ENCODE measurements at places on chromosomes 6 and 20.

GRCh38 chr6:155165029-155165710 lies 98.6 kb upstream of the CLDN20 start:
- DNase-seq, result no peak

GRCh38 chr20:19465536-19465935 lies 253.1 kb downstream of the SLC24A3 start:
- DNase-seq, result no peak

DNA sequence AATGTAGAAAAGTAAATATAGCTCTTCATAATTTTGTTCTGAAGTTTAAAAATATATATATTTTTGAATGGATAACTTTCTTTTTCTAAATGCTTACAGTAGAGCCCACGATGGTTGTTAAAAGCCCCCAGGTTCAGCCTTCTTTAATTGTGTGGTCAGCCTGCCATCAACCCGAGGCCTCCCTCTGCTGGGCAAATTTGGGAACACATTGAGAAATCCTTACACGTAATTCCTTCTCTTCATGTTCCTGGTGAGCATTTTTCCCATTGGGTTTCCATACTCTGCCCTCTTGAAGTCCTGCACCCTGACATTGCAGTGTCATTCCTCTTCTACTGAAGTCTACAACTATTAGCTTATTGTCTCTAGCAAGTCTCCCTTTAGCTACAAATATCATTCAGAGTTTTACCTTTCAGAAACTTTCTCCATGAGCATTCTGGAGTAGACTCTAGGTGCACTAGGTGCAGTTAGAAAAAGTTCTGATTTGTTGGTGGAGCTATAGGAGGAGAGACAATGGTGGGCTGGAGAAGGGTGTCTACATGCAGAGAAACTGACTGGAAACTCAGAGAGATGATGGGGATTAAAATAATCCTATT lies 40.6 kb downstream of the TRIM38 start:
- peak; percentile 26 for DNase-seq

GRCh38 chr6:122752459-122752858 lies 27.1 kb upstream of the FABP7 start:
- DNase-seq, result no peak

- DNase-seq, result no peak
Observed at GRCh38 chr20:12152996-12153395, 235.3 kb downstream of the BTBD3 start.

GRCh38 chr6:159074120-159074684 lies 29.4 kb upstream of the TAGAP start:
- DNase-seq, result peak; percentile 26

GRCh38 chr6:130760006-130760405 lies 67.2 kb upstream of the SMLR1 start:
- DNase-seq, result no peak

GRCh38 chr6:30615958-30616810 lies 859 bp downstream of the PPP1R10 start:
- no peak for DNase-seq

- no peak for DNase-seq
Observed at GRCh38 chr6:37897818-37898515, 78.4 kb downstream of the ZFAND3 start.

GRCh38 chr20:9837634-9838033 lies 1.2 kb downstream of the PAK5 start:
- no peak for DNase-seq

DNA sequence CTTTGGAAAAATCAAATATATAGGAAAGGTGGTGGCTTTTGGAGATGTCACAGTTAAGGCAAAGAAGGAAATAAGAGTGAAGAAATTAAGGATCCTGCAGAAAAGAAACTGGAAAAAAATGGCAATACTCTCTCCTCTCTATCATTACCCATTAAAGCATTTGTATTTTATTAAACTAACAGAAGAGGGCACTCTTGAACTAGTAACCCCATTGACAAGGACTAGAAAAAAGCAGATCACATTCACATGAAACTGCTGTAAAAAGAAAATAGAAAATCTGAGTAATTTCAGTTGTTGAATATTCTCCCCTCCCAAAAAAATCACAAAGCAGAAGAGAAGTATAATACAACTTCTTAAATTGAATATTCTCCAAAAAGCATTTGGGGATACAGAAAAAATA lies 104.1 kb upstream of the SLC35B3 start:
- DNase-seq, result peak; percentile 8

- DNase-seq, result no peak
Observed at GRCh38 chr20:17969278-17969883, 563 bp downstream of the MGME1 start.

DNA sequence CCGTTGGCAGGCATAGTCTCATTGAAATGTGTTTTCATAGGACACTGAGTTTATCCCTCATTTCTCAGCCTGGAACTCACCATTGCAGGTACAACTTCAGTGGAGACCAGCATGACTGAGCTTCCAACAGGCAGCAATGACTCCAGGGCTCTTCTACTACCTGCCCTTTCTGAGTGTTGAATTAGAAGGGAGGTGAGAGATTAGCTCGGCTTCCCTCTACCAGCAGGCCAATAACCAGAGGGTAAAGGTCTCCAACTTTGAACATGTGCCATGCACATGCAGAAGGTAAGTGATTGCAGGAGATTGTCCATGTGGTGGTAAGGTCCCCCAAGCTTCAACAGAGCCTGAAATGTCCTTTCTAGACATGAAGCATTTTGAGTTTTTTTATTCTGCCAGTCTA lies 233.8 kb upstream of the SUPT3H start:
- DNase-seq, result no peak

DNA sequence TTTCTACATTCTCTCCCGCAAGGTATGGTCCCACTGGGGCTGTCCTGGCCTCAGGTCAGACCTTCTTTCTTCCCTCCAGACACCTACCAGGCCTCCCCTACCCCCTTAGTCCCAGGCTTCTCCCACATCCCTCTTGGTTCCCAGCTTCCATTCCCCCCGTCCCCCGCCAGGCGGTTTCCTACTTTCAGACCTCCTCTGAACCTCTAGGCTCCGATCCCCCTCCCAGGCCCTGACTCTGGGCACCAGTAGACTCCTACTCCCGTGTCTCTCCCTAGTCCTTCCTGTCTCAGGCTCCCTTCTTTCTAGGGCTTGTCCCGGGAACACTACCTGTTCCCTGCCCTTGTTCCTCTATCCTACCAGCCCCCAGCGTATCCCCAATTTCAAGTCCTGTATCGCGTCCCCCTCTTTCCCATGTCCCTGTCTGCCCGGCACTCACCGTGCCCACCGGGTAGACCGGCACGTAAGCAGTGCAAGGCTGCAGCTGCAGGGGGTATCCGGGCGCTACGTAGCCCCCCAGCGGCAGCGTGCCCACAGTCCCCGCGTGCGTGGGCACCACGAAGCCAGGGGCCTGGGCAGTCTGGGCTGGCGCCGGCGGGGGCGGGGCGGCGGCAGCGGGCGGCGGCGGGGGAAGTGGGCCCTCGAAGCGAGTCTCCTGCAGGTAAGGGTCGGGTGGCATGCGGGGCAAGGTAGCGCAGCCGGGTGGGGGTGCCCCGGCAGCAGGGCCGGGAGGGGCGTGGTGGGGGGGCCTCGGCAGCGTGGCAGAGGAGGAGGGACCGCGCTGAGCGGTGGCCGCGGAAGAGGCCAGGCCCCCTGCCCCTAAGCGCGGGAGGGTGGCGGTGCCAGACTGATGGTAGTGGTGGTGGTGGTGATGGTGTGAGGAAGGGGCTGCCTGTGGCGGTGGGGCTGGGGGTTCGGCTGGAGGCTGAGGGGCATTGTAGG lies 1.5 kb downstream of the PRRT1 start:
- no peak for DNase-seq

GRCh38 chr6:142802124-142802523 lies 142.9 kb downstream of the HIVEP2 start:
- no peak for DNase-seq

GRCh38 chr20:18363708-18364107 lies 75.4 kb downstream of the ZNF133 start:
- no peak for DNase-seq

DNA sequence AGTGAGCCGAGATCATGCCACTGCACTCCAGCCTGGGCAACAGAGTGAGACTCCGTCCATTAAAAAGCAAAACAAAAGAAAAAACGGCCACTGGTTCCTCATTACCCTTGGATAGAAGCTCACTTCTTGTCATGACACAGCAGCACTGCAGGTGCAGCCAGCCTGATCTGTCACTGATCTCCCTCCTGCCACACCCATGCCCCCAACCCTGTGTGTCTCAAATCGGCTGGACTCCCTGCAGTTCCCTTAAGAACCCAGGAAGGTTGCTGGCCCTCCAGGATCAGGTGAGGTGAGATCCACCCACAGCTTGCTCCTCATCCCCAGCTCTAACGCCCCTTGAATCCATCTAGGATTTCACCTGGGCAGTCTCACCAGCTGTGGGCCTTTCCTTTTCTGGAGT lies 26.3 kb upstream of the NNAT start:
- no peak for DNase-seq

Measured in SHP77 treated with DMSO at 0.1 percent for 48 hours (cell line).